ENCODE measurements at places on chromosomes 4 and X.

- DNase-seq, result peak; percentile 1
Observed at GRCh38 chr4:101596781-101597552, 193.6 kb upstream of the BANK1 start.

GRCh38 chr4:40367451-40367850, 32.3 kb downstream of the CHRNA9 start:
- no peak for DNase-seq

DNA sequence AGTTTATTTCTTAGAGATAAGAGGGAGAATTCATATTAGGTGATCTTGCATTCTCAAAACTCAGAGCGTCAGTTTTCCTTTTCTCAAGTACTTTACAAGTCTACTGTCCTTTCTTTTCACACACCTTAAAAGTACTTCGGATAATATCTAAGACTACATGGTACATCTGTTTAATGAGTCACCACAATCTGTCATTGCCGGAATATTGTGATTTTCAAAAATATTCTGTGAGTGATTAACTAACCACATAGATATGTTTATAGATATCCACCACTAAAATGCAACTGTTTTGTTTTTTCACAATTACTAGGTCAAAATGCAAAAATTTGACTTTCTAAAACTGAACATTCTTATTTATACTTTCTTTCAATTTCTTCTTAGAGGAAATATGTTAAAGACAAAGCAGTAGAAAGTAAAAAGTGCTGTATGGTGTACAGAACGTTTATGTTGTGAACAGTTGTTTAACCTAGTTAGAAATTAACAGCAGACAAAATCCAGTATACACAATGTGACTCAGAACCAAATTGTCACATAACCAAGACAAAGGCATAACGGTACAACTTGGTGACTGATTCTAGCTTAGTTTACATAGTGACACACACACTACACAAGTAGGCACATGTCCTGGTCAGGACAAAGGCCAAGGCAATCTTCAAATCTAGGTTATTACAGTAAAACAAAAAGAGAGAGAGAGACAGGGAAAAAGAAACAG, 482.9 kb downstream of the NAF1 start:
- DNase-seq, result peak; percentile 71

GRCh38 chrX:151184705-151185104, 8.3 kb downstream of the GPR50 start:
- no peak for DNase-seq

DNA sequence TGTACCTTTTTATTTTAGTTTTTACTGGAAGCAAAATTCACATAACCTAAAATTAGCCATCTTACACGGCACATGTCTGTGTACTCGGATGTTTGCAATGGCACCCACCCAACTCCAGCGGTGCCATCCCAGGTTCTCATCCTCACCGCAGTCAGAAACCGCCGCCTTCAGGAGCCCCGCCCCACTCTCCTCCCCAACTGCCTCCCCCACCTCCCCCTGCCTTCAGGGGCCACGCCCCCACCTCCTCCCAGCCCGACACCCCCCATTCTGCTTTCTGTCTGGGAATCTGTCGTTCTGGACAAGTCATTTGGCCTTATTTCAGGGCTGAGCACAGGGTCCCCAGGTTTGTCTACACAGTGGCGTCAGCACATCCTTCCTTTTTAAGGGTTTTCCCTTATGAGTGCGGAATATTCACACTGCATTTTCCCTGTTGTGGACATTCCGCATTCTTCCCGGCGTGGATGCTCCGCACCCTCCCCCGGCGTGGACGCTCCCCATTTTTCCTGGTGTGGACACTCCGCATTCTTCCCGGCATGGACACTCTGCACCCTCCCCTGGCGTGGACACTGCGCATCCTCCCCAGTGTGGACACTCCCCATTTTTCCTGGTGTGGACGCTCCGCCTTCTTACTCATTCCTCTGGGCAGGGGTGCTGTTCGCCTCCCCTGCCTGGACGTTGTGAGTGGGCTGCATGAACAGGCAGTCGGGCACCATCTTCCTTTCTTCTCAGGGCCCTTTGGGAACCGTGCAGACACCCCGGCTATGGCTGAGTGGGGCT, 135.4 kb upstream of the NKX1-1 start:
- no peak for DNase-seq

GRCh38 chrX:44494357-44494756, 48.3 kb downstream of the FUNDC1 start:
- no peak for DNase-seq

- no peak for DNase-seq
Observed at GRCh38 chr4:42747971-42748370, 91.1 kb upstream of the ATP8A1 start.

GRCh38 chr4:146342600-146343192, 128.4 kb downstream of the REELD1 start:
- DNase-seq, result peak; percentile 44

- no peak for DNase-seq
Observed at GRCh38 chr4:70269674-70270073, 27.3 kb downstream of the CSN3 start.

DNA sequence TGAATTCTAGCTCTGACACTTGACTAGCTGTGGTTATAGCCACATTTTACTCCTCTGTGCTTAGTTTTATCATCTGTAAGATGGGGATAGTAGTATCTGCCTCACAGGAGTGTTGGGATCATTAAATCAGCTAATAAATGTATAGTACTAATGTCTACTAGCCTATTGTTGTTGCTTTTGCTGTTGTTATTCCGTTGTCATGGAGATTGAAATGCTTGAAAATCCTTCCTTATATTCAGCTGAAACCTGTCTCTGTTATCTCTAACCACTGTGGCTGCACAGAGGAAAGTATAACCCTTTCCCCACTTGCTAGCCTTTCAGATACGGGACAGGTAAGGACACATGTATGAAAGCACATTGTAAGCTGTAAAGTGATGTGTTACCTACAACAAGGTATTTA, 33.9 kb downstream of the CLCN5 start:
- DNase-seq, result no peak

DNA sequence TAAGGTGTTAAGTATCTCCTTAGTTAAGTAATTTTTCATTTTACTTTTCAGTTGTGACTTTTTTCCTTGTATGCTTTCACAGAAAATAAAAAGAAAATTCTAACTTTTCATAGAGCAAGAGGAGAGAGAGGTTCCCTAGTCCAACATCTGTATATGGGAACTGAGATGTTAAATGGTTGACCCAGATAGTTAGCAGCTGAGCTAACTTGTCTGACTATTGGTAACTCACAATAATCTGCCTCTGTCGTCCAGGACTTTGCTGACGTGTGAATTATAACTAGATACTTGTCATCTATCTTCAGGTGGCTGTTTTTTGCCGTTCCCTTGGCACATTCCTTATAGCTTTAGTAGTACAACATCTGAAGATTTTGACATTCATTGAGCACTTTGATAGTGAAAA, 29.9 kb downstream of the TBC1D19 start:
- no peak for DNase-seq

DNA sequence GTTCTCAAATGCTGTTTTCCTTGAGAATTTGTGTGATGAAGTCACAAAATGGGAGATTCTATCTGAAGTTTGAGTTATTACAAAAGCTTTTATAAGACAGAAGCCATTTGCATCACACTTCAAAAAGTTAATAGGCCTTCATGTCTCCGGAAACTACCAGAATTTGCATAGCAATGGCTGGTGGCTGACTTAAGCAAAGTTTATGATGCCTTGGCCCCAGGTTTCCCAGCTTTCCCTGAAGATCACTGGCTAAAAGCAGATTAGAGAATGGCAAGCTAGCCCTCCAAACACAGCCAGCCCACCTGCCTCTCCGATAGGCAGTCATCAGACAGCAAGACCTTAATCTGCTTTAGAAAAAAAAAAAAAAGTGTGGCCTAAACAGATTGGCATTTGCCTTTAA, 197.8 kb downstream of the HS3ST1 start:
- no peak for DNase-seq

GRCh38 chr4:106172861-106173260, 143.1 kb downstream of the TBCK start:
- DNase-seq, result no peak

DNA sequence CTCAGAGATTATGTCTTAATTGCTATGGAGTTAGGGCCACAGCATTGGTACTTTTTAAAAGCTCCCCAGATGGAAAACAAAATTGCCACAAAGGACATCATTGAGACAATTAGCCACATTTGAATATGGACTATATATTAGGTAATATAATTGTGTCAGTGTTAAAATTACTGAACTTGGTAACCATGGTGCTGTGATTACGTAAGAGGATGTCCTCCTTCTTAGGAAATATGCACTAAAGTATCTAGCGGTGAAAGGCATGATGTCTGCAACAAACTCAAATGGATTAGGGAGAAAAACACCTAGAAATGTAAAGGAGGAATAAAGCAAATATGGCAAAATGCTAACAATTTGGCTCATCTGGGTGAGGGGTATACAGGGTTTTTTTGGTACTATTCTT, 89.9 kb upstream of the PAK3 start:
- no peak for DNase-seq

DNA sequence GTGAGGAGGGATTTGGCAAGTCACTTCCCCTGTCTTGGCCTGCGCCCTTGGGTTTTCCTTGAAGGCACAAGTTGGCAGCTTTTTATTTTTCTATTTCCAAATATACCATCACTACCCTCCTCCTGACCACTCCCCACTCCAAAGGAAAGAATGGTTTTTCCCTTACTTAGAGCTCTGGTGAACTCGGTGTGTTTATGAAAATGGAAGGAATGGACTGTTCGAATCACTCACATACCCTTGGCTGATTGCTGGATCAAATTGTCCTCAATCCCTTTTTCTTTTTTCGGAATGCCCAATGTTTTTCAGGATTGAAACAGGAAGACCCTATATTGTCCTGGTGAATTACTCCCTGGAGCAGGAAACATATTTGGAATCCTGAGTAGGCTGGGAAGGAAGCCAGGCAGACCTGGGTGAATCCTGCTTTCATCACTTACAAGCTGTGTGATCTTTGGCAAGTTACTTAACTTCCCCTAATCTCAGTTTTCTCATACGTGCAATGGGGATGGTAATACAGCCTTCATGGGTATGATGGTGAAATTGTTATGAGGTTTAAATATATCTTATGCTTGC, 70.7 kb downstream of the RTL5 start:
- no peak for DNase-seq

DNA sequence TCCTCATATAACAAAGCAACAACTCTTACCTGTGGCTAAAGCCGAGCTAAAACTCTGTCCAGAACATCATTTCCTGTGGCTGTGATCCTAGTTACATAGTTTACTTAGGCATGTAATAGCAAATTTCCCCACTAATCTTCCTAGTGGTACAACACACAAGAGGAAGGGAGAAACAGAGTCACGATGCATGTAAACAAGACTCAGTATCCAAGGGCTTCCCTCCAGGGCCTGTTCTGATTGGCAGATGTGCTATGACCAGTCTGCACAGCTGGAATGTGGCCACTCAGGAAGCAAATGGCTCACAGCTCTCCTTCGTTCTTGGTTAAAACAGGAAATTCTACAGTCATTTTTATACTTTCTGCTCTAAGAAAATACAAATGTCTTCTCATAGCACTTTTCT, 49.2 kb upstream of the PRSS48 start:
- DNase-seq, result peak; percentile 83

DNA sequence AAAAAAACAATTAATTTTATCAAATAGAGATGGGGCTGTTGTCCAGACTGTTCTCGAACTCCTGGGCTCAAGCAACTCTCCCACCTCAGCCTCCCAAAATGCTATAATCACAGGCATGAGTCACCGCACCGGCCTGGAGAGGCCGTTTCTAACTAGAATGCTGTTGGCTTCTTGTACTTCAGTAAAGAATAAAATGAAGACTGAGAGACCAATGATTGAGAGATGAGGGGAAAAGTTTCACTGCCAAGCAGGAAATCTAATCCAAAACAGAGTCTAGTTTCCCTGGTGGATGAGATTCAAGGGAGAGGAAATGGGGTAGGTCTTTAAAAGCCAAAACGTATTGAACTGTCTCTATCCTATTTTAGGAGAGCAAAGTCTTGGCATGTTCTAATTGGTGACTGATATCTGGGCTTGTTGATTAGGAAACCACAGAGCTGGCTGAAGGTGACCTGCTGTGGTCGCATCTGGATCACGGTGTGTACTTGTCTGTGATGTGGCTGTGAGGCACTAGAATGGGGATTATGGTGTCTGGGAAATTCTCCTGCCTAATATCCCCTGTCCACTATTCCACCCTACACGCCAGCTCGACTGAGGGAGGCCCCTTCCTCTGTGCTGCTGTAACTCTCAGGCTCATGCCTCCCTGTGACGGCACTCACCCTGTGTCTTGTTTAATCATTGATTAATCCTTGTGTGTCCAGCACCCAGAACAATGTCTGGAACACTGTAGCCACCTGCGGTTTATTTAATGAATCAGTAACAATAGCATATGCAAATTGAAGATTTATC, 15.0 kb upstream of the TRIM2 start:
- peak; percentile 32 for DNase-seq

- DNase-seq, result no peak
Observed at GRCh38 chr4:15065516-15065915, 63.2 kb downstream of the CPEB2 start.

DNA sequence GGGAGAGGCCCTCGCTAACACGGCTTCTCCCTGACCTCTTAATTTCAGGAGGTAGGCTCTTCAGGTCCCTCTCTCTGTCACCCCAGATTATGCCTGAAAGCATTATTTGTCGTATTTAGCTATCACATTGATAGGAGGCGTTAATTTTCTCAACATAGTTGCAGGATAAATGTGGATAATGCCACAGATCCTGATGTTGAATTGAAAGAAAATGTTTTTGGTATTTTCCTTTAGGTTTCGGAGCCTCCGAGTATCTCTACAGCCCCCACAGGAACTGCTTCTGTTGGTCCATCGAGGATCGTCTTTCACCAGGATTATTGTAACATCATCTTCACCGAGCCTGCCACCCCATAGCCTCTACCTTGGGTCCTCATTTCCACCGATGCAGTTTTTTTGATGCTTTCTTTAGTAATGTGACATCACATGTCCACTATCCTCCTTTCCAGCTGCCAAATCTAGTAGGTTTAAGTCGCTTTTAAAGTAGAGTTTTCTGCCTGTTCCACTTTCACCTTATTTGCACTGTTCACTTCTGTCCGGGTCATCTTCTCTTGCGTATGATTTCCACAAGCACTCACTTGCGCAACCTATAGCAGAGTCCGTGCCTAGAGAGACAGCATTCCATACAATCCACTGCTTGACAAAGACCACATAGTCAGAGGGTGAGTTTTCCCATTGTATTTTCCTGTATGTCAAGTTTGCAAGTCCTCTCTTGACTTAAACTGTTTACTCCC, 665 bp downstream of the TIGD2 start:
- DNase-seq, result peak; percentile 88

DNA sequence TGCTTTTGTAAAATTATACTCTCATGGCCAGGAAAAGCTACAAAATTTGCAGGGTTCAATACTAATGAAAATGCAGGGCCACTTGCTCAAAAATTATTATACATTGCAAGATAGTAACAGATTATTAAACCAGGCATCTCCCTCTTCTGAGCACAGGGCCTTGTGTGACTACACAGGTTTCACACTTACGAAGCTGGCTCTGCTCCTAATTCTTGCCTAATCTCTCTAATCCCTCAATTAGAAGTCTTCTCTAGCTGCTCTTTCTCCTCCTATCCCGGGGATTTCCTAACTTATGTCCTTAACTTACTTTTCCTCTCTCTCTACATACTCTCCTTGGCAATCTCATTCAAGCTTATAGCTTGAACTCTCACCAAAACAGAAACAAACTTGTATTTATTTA, 168.3 kb downstream of the AREG start:
- DNase-seq, result no peak

Measured in fibroblast of skin of back (primary cell).